AG10803 (cell line): ENCODE measurements at places on chromosomes 3 and 15.
A peak's percentile ranks its signal among the peaks of the same experiment; 100 is the strongest.

DNA sequence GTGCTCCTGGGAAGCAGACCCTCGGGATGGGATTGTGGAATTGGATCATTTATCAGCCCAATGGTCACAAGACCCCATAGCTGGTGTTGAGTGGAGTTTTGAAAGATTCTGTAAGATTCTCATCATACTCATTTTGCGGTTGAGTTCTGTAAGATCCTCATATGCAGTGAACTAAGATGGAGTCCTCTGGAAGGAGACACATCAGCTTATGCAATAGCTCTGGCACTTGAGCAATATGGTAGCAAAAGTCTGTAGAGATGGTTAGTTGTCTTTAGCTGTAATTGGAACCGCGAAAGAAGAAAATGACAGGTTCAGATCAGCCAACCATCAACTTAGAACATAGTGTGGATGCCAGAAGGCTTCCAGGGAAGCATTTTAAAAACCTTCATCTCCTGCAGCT is 184.5 kb upstream of the TSC22D2 start:
- no peak for DNase-seq

- DNase-seq: no peak
These were observed 11.5 kb downstream of the THAP10 start for GRCh38 chr15:70880781-70881180.

DNA sequence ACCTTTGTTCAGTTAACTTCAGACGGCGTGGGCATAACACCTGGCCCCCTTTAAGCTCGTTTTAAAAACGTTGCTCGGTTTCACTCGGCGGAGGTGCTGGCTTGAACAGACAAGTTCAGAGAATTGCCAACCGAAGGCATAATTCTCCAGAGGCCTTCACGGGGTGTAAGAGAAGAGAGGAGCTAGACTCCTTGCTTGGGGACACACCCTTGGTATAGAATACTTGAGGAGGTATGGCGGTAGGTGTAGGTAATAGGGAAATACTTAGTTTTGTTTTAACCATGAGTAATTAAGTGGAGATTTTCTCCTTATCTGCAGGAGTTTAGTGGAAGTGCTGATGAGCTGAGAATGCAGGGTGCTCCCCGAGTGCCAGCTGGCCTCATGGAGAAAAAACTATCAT is 921 bp downstream of the FBXL2 start:
- no peak for DNase-seq

DNA sequence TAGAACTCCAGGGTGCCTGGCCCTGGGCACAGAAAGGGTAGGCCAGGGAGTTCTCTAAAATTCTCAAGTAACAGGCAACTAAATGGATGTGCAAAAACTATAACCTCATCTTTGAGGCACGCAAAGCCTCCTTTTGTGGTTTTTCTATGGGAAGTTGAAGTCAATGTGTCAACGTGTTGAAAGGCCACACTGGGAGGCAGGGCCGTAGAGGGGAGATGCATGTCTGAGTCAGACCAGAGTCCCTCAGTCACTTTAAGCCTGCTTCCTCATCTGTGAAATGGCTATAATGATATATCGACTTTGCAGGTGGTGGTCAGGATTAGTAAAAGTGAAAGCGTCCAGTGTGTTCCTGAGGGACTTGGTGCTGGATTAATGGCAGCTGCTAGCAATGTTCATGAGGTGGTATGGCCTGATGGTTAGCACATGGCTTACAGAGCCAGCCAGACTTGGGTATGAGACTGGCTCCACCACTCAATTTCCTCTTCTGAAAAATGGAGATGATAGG is 17.0 kb downstream of the TGM5 start:
- peak; percentile 91 for DNase-seq

DNA sequence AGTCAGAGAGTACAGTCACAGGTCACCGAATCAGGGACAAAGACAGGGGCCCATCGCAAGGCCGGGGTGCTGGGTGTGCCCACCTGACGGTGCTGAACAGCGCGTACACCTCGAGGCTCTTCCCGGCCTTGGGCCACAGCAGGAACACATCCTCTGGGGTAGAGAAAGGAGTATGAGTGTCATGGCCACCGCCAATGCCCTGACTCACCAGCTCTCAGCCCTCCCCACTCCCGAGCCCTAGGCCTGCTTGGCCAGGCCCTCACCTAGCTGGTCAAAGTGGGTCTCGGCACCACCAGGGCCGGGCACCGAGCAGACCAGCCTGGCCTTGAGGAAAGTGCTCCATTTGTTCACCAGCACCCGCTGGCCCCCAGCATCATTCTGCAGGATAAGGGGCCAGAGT is 4.2 kb downstream of the SEMA3G start:
- DNase-seq: no peak

DNA sequence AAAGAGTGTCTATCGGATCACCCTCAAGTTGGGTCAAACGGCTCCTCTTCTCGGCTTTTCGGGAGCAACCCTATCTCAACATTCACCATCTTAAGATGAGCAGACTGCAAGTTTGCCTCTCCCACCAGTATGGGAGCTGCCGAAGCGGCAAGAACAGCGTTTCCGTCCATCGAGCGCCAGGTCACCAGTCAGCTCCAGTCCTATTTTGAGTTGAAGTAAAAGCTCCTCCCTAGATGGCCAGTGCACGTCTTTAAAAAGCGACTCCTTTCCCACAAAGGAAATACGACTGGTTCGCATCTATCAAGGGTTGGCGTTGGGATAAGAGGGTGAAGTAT is 369 bp upstream of the U2SURP start:
- DNase-seq: no peak

GRCh38 chr3:96813820-96814650 is at the start of gene EPHA6:
Gene EPHA6, plus strand, starts transcription at chr3:96814594.
- peak; percentile 35 for DNase-seq

- DNase-seq: no peak
These were observed 74.4 kb downstream of the CD200 start for GRCh38 chr3:112407214-112407887.

GRCh38 chr3:163644172-163644571 is 1434.1 kb downstream of the SI start:
- DNase-seq: no peak
